ENCODE measurements at places on chromosomes 7 and 10.

DNA sequence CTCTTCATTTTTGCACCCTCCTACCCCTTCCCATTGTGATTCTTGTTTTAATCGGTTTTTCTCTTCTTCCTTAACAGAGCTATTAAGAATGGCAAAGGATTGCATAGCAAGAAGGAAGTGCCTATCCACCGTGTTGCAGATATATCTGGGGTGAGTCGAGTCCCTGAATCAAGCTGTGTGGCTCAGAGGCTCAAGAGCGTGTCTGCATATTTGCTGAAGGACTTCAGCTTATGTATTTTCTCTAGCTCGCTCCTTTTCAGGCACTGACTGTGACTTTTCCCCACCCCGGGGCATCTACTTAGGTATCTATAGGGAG, 126.6 kb downstream of the LRRC4 start:
- no peak for DNase-seq

- peak; percentile 50 for DNase-seq
These were observed 1.3 kb upstream of the SLC26A5 start for GRCh38 chr7:103447073-103447960.

DNA sequence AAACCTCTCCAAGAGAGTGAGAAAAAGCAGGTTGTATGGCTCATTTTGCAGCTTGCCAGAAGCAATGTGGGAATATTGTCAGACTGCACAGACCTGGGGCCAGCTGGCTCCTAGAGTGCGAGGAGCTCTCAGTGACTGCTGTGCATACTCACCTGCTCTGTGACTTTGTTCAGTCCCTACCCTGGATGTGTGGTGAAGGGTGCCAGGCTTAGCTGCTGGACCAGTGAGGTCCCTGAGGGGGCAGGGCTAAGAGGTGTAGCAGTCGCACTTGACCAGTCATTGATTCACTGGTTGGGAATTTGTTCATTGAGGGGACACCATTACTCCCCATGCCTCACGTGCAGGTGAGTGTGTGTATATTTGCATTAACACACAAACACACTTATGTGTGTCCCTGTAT, 60.1 kb downstream of the IKZF1 start:
- DNase-seq = no peak

GRCh38 chr7:33431543-33431942, 302.2 kb downstream of the BBS9 start:
- no peak for DNase-seq

DNA sequence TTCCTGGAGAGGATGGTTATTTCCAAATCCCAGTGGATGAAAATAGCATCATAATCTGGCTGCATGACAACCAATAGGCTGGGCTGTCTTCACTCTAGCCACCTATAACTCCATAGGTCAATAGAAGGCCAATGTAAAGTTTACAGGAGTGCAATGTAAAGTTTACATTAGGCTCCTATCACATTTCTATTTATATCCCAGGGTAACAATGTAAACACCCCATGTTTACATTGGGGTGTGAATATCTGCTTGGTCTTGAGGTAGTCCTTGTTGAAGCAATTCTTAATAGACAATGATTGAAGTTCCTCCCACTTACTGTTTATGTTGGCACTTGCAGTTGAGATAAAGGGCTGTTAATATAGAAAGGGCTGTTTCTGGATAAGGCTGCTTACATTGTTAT, 21.5 kb downstream of the CH25H start:
- DNase-seq = no peak

DNA sequence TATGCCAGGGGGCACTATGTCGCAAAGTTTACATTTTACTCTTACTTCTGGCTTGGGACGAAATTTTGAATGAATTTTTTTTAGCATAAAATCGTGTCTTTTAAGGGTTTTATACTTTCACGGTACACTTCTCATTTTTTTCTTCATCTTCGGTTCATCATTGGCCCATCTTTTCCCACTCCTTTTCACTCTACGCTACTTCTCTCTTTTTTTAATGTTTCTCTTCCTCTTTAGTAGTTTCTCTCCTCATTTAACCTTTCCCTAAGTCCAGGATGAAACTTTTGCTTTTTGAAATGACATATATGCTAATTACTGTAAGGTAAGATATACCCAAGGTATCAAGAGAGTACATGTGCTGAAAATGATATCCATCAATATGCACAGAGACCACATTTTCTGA, 39.5 kb downstream of the C7orf33 start:
- no peak for DNase-seq

DNA sequence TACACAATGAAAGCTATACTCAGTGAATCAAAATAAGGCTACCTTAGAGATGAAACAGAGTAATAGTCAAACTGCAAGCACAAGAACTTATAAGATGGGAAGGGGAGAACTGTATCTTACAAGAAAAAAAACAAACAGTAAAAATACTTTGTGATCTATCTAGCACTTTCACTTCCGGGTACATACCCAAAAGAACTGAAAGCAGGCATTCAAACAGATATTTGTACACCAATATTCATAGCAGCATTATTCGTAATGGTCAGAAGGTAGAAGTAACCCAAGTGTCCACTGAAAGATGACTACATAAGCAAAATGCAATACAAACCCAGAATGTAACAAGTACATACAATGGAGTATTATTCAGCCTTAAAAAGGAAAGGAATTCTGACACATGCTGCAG, 18.0 kb downstream of the FAM204A start:
- no peak for DNase-seq

DNA sequence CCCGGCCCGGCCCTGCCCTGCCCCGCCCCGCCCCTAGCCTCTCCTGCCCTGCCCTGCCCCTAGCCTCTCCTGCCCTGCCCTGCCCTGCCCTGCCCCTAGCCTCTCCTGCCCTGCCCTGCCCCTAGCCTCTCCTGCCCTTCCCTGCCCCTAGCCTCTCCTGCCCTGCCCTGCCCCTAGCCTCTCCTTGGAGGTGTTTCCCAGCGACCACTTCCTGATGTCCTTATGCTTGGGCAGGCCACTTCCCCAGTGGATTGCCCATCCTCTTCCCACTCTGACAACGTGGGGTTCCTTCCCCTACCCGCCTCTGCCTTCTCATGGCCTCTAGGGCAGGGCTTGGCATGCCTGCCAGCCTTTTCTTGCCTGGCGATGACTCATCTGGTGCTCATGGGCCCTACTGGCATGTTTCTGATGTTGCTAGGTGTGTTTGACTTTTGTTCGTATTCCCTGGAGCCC, 21.2 kb downstream of the PRXL2A start:
- DNase-seq = no peak

Measured in pons (tissue), 1 donor.